ENCODE measurements at places on chromosomes 3 and 15.
A peak's percentile ranks its signal among the peaks of the same experiment; 100 is the strongest.

GRCh38 chr15:41659855-41660234, 360 bp upstream of the MGA start:
- DNase-seq, result no peak

- DNase-seq, result peak; percentile 19
These were observed 1.0 kb downstream of the PDE12 start for GRCh38 chr3:57557085-57557537.

DNA sequence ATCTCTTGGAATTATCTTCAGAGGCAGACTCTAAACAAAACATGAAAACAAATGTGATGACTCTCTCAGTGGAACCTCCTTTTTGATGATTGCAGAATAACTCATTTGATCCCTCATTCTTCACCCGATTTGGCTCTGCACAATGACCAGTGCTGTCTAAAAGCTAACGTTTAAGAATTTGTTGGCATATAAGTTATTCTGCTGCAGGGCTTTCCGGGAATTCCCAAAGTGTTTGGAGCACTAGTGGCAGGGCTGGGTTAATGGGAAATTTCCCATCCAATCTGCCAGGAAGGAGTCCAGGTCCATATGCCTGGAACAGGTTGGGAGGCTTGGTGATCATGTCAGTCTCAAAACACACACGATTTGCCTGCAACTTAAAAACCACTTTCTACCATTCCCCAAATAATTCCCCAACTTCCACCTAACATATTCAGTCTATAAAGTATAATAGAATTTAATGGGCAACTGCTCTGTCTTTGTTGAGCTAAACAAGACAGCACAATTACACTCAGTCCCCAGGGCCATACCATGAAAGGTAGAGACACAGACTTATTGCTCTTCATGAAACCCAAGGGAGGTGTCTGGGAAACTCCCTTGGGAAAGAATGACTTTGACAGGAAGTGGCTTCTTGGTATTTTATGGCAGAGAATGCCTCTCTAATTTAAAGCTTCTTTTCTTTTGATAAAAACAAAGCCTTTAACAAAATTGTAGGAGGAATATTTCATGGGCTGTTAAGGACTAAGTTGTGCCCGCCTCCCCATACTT, 38.0 kb downstream of the ARRDC4 start:
- no peak for DNase-seq

GRCh38 chr3:158160958-158161357, 51.1 kb downstream of the RSRC1 start:
- no peak for DNase-seq

DNA sequence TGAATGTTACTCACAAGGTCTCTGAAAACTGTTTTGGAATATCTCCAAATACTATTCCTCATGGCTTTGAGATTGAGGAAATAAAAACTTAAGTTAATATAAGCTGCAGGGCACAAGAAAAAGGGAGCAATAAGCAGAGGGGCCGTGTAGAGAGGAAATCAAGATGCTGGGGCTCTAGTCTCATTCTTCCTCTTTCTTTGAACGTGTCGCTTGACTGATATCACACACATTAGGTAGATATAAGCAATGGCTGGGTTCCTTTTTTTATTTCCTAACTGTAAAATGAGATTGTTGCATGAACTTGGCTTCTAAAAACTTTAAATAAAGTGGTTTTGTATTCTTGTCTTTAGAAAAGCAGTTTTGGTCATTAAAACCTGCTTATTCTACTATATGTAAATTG, 326.7 kb upstream of the ROPN1 start:
- DNase-seq, result no peak

GRCh38 chr15:64681424-64682024, 93.9 kb downstream of the RBPMS2 start:
- no peak for DNase-seq

GRCh38 chr3:141812084-141812483, 48.9 kb downstream of the GRK7 start:
- no peak for DNase-seq

GRCh38 chr3:47601281-47601680, 22.6 kb upstream of the CSPG5 start:
- DNase-seq, result no peak

GRCh38 chr3:142272200-142272891, 47.0 kb upstream of the GK5 start:
- no peak for DNase-seq

DNA sequence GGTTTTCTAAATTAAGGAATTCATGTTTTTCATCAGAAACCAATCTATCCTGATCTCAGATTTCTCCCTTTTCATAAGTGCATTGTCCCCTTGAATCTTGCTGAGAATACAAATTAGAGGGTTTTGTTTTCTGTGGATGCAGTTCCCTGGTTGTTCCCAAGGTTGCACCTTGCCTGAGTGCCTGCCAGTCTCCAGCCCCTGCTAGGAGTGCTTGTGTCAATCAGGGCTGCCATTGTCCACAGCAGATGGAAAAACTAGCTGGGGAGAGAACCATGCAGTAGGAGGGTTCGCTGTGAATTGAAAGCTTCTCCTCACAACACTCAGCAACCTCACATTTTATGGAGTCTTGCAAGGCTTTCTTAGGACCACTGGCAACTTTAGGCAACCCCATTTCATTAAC, 210.8 kb upstream of the CTNNB1 start:
- no peak for DNase-seq

GRCh38 chr15:81033508-81033907, 32.8 kb downstream of the TLNRD1 start:
- no peak for DNase-seq

All from femur (tissue), 1 donor.